ENCODE measurements at places on chromosomes 3 and 15.

DNA sequence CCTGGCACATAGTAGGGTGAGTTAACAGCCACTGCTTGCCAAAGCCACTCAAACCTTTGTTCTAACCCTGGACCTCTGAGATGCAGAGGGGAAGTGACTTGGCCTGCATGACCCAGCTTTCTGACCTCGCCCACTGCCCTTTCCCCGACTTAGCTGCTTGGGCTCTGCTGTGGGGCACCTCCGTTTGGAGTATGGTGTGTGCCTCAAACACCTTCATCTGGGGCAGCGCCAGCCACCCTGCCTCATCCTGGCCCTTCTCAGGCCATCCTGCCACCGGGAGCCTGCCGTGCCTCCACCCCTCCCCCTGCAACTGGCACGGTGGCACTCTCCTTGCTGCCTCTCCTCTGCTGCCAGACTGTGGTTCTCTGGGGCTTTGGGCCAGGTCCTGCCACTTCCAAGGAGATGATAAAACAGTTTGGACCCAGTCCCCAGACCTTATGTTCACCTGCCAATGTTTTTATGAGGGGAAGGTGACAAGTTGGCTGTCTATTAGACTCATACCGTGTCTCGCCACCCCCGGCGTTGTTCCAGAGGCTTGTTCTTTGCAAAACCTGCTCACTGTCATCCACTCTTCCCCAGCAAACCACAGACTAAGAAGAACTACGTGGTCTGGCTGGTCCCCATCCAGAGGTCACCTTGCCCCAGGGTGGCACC, 32.2 kb downstream of the SLC6A6 start:
- no peak for DNase-seq

DNA sequence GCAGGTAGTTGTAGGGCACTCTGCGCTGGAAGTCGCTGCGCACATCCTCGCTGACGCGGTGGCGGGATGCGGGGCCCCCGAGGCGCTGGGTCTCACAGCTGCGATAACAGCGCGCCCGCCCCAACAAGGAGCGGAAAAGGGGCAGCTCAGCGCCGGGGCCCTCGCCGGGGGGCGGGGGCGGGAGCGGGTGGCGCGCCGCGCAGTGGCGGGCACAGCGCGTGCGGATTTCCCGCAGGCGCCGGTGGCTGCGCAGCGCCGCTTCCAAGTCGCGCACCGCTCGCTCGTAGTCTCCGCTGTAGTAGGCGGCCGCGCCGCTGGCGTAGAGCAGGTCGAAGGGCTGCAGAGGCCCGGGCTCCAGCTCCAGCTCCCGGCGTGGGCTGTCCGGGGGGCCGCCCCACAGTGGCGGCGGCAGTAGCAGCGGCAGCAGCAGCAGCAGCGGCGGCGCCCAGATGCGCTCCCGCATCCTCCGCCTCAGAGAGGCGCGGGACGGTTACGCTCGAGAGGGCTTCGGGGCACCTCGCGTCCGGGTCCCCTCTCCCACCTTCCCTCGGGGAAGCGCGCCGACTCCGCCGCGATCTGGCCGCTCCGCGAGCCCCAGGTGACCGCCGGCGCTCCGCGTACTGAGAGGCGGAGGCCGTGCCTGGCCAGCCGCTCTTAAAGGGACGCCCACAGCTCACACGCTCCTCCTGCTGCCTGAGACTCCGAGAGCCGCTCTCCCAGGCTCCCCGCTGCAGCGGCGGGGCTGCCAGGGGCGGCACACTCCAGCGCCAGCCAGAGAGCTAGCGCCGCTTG, at the start of gene P3H2:
TSS of gene P3H2 (minus strand) at position 629 of the 792 bp plus-strand sequence. CDS start at position 463, 166 bp downstream.
- DNase-seq = no peak

DNA sequence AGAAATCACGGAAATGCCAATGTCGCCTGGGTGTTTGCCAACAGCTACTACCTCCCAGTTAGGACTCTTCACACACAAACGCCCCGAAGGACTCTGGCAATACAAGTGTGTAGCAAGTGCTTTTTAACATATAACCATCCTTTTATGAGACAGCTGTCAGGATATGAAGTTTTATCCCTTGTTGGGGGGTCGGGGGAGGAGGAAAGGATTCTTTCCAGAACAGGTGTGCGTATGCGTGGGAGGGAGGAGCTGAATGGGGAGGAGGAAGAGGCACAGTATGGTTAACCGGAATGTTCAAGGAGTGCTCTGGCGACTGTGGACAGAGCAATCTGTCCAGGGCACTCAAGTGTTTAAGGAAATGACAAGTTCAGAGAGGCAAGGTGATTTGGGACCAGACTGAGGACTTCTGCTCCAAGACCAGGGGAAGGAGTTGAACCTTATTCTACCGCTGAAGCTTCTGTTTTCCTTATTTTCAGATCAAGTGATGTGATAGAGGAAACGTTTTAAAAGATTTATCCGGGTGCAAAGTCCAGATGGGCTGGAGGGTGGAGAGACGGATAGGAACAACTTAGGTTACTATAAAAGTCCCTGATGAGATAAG, 1.3 kb downstream of the TSPAN3 start:
- DNase-seq = no peak

DNA sequence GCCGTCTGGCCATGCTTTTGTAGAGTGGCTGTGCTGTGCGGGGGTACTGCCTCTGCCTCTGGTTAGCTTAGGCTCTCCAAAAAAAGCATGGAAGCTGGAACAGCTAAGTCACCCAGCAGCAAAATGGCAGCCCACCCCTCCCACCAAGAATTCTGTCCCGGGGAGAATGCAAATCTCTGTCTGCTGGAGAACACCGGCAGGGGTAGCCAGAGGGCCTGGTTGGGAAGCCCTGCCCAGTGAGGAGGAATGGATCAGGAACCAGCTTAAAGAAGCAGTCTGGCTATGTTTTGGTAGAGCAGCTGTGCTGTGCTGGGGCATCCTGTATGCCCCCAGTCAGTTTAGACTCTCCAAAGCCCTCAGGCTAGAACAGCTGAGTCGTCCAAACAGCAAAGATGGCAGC, 56.2 kb upstream of the PTPRG start:
- no peak for DNase-seq

DNA sequence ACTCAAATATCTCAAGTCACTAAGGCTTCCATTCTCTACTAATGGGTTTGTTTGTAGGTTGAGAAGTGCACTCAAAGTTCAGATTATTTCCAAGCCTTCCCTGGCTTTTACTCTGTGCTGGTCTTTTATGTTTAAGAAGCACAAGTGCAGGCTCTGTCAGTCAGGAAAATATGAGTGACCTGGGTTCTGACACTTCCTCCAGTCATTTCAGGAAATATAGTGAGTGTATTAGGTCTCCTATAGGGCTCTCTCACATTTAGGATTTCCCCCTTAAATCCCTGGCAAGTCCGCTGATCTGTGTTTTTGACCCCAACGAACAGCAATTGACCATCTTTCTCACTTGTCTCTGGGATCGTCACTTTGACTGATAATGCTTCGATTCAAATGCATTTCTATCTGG, 210.2 kb downstream of the ARPP21 start:
- DNase-seq = no peak

DNA sequence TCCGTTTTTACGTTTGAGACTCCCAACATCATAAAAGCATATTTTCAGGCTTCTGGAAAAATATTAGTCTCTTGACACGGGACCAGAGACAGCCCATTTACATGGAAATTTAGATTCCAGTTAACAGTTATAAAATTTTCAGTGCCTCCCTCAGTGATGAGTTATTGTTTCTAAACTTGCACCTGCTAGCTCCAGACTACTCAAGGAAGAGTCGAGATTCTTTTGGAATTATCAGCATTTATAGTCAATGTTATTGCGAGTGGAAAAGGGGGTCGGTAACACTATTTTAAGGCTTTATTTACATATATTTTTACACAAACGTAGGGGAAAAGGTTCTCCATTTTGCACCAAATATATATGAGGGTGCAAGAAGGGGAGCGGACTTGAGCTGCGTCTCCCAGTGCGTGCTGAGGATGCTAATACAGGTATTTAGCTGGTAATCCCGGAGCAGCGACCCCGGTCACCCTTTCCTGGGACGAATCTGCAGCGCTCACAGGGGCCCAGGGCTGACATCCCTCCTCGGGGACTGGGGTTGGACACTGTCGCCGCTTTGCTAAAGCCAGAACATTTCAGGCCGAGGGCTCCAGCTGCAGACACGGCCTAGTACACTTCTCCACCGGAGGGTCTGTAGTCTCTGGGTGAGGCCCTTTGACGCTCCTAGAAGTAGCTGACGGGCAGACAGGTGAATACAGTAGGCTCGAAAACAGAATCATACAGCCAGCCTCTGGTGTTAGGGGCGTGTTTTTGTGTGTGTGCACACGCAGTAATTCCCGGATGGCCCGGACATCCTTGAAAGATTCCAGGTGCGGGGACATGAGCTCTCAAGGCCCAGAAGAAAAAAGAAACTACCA, 729 bp upstream of the ZBTB11 start:
- no peak for DNase-seq

DNA sequence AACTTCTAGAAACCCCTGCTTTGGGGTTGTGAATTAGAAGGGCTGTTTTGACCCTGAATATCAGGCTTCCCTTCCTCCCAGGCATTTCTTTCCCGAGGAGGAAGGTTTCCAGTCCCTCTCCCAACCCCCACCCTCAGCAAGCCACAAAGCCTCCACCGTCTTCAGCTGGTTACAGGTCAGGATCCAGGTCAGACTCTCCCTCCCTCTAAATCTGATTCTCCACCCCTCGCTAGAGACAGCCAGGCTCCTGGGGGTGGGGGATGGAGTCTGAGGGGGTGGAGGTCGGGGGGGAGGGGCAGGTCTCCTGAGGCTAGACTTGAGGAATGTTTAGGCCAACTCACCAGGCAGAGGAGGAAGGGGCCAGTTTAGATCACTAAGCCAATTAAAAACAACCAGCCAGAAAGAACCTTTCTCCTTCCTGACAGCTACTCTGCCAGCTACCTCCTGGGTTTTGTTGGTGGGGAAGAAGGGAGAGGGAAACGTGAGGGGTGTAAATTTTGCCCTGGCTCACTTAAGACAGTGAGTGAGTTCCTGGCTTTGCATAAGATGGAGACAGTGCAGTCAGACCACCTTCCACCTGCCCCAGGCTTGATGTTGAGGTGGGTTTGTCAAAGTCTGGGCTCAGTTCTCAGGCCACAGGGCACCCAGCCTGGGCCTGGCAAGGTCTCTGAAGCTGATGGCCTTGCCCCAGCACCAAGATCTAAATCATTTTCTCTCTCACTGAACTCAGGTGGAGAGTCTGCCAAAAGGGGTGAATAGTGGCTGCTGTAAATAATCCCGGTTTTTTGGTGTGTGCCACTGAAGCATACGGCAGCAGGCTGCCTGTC, 19.5 kb downstream of the BMF start:
- no peak for DNase-seq

GRCh38 chr3:97338375-97338774, 426.2 kb upstream of the ARL6 start:
- DNase-seq = no peak

DNA sequence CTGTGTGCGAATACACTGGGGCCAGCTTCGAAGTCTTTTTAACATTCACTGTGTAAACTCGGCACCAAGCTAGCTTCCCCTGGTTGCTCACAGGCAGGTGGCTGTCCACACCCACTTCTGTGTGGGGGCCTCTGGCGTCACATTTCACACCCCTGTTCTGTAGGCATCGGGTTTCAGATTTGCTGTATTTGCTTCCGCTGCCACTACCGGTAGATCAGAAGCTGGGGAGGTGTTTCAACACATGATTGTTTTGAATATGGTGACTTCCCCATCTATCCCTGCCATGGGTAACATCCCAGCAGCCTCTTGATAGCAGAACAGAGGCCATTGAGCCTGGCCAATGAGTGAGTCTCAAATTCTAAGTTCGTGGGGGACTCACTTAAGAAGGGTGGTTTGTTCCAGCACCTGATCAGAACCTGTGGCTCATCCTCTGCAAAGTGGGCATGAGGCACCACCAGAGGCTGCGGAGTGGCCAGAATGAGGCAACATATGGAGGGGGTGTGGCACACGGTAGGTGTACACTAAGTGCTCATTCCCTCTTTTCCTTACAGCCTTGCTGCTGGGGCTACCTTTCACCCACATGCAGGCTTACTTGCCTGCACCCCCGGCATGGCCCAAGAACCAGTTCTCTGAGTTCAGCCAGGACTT, 61.5 kb downstream of the IQSEC1 start:
- no peak for DNase-seq

DNA sequence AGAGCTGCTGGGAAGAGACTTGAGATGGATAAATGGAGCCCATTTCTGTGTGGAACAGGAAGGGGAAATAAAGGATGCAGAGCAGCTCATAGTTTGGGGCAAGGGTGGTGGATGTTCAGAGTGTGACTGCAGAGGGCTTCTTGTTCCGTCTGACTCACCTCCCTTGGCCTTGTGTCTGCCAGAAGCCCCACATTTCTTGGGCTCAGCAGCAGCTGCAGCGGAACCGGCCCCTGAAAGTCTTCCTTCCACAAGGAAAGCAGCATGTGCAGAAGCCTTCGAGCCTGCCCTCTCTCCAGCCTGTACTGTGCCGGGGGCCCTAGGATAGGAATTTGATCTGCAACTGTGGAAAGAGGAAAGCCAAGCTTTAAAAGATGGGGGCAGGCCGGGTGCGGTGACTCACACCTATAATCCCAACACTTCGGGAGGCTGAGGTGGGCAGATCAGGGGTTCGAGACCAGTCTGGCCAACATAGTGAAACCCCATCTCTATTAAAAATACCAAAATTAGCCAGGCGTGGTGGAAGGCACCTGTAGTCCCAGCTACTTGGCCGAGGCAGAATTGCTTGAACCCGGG, 11.5 kb downstream of the CDAN1 start:
- DNase-seq = no peak
